ENCODE measurements at places on chromosomes 5 and 9. TPM values are rescaled to one million over a fixed set of nuclear protein-coding genes. Genes with fewer than 3 reads are reported as not detected.

Gene COL23A1
- 2.7 TPM for total RNA-seq

DNA sequence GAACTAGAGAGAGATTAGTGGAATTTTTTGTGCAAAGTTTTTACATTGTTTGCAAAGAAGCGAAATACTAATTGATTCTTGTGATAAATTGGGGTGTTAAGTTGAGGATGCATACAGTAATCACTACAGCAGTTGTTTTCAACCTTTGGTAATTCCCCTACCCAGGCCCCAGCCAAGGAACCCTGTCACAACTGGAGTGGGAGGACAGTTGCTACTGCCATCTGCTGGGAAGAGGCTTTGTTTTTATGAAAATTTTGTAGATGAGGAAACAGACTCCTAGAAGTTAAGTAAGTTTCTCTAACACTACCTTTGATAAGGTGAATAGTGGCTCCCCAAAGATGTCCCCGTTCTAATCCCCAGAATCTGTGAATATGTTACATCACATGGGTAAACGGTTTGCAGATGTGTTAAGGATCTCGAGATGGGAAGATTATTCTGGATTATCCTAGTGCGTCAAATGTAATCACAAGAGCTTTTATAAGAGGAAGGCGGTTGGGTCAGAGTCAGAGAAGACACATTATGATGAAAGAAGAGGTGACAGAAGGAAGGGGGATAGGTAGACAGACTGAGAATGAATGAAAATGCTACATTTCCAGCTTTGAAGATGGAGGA, 34.0 kb upstream of the PPP1R2B start:
- DNase-seq: no peak

GRCh38 chr9:90180381-90180780, 462.2 kb downstream of the DIRAS2 start:
- no peak for DNase-seq

DNA sequence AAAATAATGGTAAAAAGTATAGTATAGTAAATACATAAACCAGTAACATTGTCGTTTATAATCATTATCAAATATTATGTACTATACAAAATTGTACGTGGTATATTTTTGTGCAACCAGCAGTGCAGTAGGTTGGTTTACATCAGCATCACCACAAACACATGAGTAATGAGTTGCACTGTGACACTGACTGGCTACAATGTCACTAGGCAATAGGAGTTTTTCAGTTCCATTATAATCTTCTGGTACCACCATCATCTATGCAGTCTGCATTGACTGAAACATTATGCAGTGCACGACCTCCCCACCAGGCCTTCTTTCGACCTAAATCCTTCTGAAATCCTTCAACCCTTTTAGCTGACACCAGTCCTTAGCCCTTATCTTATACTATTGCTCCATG, 105.8 kb downstream of the SREK1 start:
- DNase-seq: no peak

DNA sequence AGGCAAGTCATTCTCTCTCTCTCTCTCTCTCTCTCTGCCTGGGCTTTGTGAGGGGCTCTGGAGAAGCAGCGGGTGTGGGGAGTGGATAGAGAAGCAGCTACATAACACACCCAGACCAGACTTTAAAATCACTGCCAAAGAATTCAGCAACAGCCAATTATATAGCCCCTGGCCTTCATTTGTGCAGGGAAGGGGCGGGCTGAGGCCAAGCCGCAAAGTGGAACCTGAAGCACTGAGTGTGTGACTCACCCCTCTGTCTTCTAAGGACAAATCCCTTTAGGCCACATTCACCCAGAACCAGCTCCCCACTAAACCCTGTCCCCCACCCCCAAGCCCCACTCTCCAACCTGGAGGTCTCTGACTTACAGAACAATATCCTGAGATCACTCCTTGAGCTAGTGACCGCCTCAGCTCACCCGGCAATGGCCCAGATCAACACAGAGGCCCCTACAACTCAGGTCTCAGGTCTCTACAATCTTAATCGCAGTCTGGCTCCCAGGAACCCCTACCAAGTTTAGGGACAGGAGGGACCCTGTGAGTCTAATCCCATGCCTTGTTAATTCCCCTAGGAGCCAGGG, 6.0 kb downstream of the B4GALT1 start:
- no peak for DNase-seq

DNA sequence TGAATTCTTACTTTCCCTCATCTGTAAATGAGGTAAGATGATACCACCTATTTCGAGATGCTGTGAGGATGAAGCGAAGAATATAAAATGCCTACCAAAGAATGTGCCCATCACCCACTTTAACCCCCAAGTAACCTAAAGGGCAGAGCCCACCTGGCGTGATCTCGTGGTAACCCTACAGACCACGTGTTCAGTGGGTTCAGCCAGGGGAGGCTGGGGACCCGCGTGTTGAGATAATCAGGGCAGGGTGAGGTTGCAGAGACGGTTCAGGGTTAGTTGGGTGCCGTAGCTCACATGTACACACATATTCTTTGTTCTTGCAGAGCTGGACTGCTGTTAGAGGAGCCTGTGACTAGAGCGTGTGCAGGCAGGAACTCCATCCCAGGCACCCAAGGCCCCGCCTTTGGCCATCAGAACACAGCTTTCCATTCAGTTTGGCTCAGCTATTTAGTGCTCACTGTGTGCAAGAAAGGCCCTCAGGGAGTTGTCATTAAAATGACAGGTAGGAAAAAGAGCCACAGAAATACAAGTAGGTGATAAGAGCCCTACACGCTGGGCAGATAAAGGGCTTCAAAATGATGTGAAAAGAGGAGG, 56.5 kb upstream of the HAND1 start:
- no peak for DNase-seq

Gene PPIC
- total RNA-seq: 16.5 TPM

Gene ZNF483
- 0.55 TPM for total RNA-seq

DNA sequence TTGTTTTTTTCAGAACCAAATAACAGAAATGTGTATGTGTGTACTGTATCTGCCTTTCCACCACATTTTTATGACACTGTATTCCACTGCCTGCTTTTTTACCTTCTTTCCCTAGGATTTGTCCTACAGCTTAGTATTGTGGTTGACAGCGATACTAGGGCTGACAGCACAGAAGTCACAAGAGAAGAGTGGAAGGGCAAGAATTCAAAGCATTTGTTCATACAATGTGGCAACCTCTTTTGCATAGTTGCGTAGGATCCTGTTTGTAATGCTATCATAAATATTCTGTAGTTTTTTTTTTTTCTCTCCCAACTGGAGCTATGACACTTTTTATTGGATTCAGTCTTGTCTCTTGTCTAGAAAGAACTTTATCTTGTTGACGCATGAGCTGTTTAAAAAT, 5.6 kb upstream of the BNIP1 start:
- DNase-seq: no peak

Gene INSL6
- not detected for total RNA-seq

Gene ARRDC3
- total RNA-seq: 82.3 TPM

Gene FOXD1
- total RNA-seq: 2.2 TPM

- no peak for DNase-seq
These were observed 31.1 kb upstream of the MAMDC2 start for GRCh38 chr9:70012569-70012968.

GRCh38 chr9:127170652-127171051, 48.2 kb upstream of the ANGPTL2 start:
- no peak for DNase-seq

DNA sequence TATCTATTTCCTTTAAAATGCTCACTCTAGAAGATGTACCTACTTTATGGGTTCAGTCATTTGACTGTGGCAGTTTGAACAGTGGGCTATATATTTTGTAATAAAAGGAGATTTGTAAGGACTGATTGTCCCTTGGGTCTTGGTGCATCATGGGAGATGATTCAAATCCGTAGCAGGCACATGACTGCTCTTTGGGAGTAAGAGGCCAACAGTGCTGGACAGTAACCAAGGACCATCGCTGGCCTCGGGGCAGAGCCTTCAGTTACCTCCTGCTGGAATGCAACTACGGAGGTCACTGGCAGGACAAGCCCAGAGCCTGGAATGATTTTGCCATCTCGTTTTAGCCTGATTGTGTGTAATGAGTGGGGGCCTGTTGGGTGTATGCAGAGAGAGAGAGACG, 7.0 kb upstream of the MAMDC2 start:
- DNase-seq: no peak

GRCh38 chr5:155727512-155728145, 599.3 kb upstream of the SGCD start:
- DNase-seq: no peak

DNA sequence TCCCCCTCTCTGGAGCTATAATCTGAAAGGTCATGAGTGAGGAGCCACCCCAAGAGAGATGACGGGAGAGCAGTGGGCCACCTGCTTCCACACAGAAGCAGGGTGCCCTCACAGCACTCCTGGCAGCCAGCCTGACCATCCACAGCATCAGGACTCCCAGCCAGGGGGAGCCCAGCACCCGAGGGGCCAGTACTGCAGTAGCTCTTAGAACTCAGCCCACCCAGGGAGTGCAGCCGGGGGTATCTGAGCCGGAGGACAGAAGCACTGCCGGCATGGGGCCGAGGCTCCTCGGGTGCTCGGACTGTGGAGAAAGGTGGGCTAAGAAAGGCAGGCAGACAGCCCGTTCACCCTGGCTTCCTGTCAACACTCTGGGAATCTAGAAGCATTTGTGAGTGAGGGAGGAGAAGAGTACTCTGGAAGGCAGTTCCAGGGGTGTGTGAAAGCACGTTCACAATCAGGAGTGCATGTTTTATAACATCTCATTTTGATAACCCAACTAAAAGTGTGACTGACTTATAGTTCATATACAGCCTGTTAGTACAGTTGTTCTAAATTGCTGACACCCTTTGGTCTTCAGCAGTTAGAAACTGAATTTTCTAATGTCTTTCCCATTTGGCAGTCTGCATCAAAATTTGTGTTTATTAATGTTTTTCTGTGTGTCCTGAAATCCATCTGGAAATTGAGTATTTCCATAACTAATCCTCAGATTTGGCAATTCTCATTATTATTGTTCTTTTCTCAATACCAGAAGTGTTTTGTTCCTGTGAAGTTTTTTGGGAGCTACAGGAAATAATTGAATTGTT, 25.9 kb upstream of the ASPN start:
- DNase-seq: no peak

- no peak for DNase-seq
These were observed 629 bp downstream of the ZBTB26 start for GRCh38 chr9:122930541-122931225.

- no peak for DNase-seq
These were observed 7.2 kb downstream of the TBCA start for GRCh38 chr5:77768978-77769377.

DNA sequence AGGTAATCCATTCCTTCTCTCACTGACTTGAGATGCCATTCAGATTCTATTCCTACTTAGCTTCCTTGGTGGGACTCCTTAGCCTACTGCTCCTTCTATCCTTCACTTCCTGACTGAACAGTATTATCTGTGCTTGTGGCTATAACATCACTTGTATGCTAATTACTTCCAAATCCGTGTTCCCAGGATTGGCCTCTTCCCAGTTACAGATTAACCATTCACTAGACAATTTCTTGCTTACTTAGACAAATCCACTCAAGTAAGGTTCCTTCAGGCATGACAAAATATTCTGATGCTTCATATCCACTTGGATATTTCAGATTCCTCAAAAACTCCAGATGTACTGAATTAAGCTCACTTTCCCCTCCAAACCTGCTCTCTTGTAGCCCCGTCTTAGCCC, 18.3 kb downstream of the LIFR start:
- DNase-seq: no peak

DNA sequence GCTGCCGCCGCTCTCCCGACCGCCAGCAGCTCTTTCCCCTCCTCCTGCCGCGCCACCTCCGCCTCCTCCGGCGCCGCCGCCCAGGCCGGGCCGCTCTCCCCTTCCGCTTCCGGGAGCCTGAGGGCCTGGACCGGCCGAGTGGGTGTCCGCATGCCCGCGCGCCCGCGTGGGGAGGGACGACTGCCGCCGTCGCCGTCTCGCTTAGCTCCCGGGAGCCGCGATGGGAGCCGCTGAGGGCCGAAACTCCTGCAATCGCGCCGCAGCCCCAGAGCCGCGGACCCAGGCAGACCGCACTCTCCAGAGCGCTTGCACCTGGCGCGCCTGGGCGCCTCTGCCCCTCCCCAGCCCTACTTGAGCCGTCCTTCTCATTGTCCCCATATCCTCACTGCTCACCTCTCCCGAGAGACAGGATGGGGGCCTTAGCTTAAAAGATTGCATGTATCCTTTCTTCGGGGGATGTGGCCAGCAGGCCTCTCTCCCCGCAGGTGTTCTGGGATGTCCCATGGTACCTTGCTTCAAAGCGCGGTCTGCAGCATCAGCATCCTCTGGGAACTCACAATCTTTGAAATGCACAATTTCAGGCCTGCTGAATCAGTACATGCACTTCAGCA, at the start of gene ZDHHC21:
TSS of gene ZDHHC21 (minus strand) at position 182 of the 611 bp plus-strand sequence. CDS start 19,092 bp downstream, outside the sequence.
- peak; percentile 34 for DNase-seq

GRCh38 chr9:21399956-21400355, 9.0 kb upstream of the IFNA8 start:
- no peak for DNase-seq

DNA sequence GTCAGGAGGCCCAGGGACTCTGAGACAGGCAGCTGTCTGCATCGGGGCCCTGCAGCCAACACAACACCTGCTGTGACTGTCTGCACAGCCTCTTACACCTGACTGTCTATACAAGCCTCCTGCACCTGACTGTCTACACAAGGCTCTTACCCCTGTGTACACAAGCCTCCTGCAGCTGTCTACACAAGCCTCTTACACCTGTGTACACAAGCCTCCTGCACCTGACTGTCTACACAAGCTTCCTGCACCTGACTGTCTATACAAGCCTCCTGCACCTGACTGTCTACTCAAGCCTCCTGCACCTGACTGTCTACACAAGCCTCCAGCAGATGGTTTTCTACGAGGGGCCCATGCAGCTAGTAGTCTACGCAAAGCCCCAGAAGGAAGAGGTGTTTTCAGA, 18.6 kb downstream of the IRX2 start:
- peak; percentile 42 for DNase-seq

GRCh38 chr9:71783120-71783523, 14.8 kb upstream of the CEMIP2 start:
- DNase-seq: peak; percentile 89

GRCh38 chr9:89361816-89362646, 43.7 kb downstream of the SECISBP2 start:
- DNase-seq: peak; percentile 72

Gene NRG2
- 8.8 TPM for total RNA-seq

- DNase-seq: peak; percentile 37
These were observed 203.8 kb downstream of the SNCAIP start for GRCh38 chr5:122515709-122516431.

Gene ENTREP1
- total RNA-seq: 12.7 TPM

DNA sequence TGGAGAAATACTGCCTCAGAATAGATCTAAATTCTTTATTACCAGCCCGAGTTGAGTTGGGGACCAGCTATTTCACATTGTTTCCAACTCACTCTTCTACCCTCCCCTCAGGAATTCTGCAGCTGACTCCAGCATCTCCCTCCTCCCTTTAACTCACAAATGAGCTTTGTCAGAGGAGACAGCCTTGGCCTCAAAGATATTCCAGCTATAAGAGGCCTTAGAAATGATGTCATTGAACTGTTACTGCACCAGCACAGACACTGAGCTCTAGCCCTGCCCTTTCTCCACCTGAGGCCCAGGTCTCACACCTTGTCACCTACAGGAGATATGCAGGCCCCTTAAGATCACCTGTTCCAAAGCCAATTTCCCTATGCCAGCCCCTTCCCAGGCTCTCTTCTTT, 78.4 kb upstream of the ATP10B start:
- DNase-seq: no peak

Gene EPB41L4B
- total RNA-seq: 31.6 TPM

- DNase-seq: no peak
These were observed 266.1 kb downstream of the GRIA1 start for GRCh38 chr5:153756540-153756939.

Gene HINT1
- total RNA-seq: 211 TPM

- no peak for DNase-seq
These were observed 403.2 kb downstream of the KIF4B start for GRCh38 chr5:155416765-155417164.
